ENCODE measurements at places on chromosomes 11 and 22.

- DNase-seq: no peak
These were observed 22.9 kb downstream of the POLD3 start for GRCh38 chr11:74615311-74615710.

GRCh38 chr11:37449146-37449545 is 851.1 kb upstream of the RAG2 start:
- no peak for DNase-seq

DNA sequence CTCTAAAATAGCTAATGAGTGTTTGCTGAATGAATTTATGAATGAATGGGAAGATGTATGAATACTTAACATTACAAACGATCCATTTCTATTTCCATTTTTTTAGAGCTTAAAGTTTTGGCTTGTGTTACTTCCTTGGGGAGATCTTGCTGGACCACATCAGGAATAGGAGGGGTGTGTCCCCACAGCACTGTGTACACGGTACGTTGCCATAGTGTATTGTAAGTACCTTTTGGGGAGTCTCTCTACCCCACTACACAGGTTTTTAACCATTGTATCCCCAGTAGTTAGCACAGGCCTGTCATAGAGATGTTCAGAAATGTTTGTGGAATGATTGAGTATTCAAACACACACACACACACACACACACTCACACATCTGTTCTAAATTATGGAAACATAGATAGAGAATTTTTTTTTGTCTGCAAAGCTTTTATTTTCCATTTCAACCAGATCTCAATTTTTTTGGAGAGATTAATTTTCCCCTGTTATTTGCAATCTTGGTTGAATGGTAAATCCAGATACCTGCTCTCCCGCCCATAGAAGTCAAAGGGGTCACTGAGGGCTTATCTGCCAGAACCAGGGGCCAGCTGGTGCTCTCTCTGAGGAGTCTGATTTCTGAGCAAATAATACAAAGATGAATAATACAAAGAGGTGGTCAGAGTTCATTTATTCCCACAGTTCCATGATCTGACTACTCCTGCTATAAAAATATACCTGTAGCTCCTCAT is 471.0 kb downstream of the INSC start:
- no peak for DNase-seq

DNA sequence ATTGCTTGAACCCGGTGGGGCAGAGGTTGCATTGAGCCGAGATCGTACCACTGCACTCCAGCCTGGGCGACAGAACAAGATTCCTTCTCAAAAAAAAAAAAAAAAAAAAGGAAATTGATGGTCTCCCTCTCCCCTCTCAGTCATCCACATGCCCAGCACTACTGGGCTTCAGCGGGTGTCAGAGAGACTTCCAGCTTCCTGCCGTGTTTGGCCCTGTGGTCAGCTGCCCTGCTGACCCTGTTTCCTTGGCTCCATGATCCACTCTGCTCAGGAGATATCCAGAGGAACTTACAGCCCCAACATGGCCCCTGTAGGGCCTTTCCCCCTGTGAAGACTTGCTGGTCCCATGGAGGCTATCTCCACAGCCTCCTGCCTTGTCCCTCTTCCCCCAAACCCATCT is 6.1 kb upstream of the PNPLA3 start:
- DNase-seq: no peak

GRCh38 chr11:86574493-86575207 is 97.8 kb downstream of the ME3 start:
- no peak for DNase-seq

- DNase-seq: no peak
These were observed 4.2 kb upstream of the OSM start for GRCh38 chr22:30270832-30271231.

Data from CD4-positive, alpha-beta T cell treated with Interleukin-15 for 4 hours (primary cell).